A549 treated with CORT108297 at 1 μM for 4 hours (cell line): ENCODE measurements at places on chromosomes 4 and X. TPM values are rescaled to one million over a fixed set of nuclear protein-coding genes. Genes with fewer than 3 reads are reported as not detected.

FGA gene
- 8.5 to 12.2 TPM (median 9.7 TPM) in 5 replicates for total RNA-seq

MEPE gene
- not detected in 5 replicates for total RNA-seq

GATA1 gene
- not detected in 5 replicates for total RNA-seq

UGT2B15 gene
- total RNA-seq = 0.05 to 0.07 TPM (median 0.05 TPM) in 4 of 5 replicates, not detected in the other

PAGE5 gene
- total RNA-seq = not detected in 5 replicates

PITX2 gene
- 0.97 to 1.2 TPM (median 1.1 TPM) in 5 replicates for total RNA-seq

TMEM33 gene
- 32.1 to 52.0 TPM (median 51.1 TPM) in 5 replicates for total RNA-seq

MAGEA2B gene
- total RNA-seq = not detected in 5 replicates

CPZ gene
- 0.20 to 0.35 TPM (median 0.24 TPM) in 5 replicates for total RNA-seq

WDFY3 gene
- 7.3 to 9.9 TPM (median 8.3 TPM) in 5 replicates for total RNA-seq

KCND1 gene
- 0.98 to 1.4 TPM (median 1.3 TPM) in 5 replicates for total RNA-seq

CTAG1A gene
- not detected in 5 replicates for total RNA-seq

NDST4 gene
- not detected in 5 replicates for total RNA-seq

CNKSR2 gene
- total RNA-seq = 2.1 to 2.9 TPM (median 2.5 TPM) in 5 replicates

DUX4 gene
- total RNA-seq = not detected in 5 replicates

SHOX gene
- not detected in 5 replicates for total RNA-seq

FAT1 gene
- 134 to 204 TPM (median 138 TPM) in 5 replicates for total RNA-seq

RBM10 gene
- total RNA-seq = 31.9 to 44.0 TPM (median 42.3 TPM) in 5 replicates

PAK3 gene
- total RNA-seq = 0.04 to 0.11 TPM (median 0.09 TPM) in 3 of 5 replicates, not detected in the others

FGFBP2 gene
- total RNA-seq = 0.06 to 0.15 TPM (median 0.10 TPM) in 3 of 5 replicates, not detected in the others

ARX gene
- 0.25 to 0.58 TPM (median 0.41 TPM) in 5 replicates for total RNA-seq

SPARCL1 gene
- not detected in 5 replicates for total RNA-seq

UCP1 gene
- total RNA-seq = 0.07 TPM in 1 of 5 replicates, not detected in the others

TRPC5OS gene
- not detected in 5 replicates for total RNA-seq

ENPEP gene
- total RNA-seq = 0.01 to 0.14 TPM (median 0.09 TPM) in 5 replicates

PNPLA4 gene
- total RNA-seq = 10.1 to 13.0 TPM (median 11.6 TPM) in 5 replicates

UXT gene
- total RNA-seq = 147 to 192 TPM (median 175 TPM) in 5 replicates
